ENCODE measurements at places on chromosomes 3 and 15.

GRCh38 chr15:68278595-68279405, 1.3 kb downstream of the FEM1B start:
- no peak for DNase-seq

DNA sequence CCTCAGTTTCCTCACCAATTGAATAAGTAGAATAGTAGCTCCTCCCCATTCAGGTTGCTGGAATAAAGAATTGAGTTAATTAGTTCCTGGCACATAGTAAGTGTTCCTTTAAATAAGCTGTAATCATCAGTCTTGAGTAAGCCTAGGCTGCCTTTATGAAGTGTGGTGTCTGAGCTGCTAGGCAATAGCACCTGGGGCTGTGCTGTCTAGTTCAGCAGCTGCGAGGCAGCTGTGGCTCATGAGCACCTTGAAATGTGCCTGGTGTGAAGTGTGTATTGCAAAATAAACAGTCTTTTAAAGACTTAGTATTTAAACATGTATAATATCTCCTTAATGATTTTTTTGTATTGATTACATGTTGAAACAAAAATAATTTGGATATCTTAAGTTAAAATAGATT, 77.6 kb downstream of the TOP2B start:
- no peak for DNase-seq

GRCh38 chr15:42367041-42367440, 7.7 kb downstream of the CAPN3 start:
- peak; percentile 31 for DNase-seq

DNA sequence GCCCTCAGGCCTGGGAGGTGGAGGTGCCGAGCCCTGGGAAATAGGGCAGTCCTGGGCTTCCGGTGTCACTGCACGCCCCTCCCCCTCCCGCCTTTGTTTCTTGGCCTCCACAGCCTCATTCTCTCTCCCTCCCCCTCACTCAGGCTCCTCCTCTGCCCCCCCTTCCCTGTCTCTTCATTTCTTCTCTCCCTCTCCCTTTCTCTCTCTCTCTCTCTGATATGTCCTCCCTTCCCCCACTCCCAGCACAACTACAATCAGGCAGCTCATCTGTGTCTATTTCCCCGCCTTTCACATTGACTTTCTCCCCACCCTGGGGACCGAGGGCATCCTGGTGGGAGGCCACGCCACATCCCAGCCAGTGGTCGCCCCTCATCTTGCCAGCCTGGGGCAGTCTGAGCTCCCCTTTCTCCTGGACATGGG, 40.2 kb downstream of the IDH2 start:
- DNase-seq, result no peak

- no peak for DNase-seq
These were observed 762.2 kb upstream of the ALCAM start for GRCh38 chr3:104604326-104605010.

GRCh38 chr3:194053136-194053535, 82.8 kb upstream of the HES1 start:
- no peak for DNase-seq

DNA sequence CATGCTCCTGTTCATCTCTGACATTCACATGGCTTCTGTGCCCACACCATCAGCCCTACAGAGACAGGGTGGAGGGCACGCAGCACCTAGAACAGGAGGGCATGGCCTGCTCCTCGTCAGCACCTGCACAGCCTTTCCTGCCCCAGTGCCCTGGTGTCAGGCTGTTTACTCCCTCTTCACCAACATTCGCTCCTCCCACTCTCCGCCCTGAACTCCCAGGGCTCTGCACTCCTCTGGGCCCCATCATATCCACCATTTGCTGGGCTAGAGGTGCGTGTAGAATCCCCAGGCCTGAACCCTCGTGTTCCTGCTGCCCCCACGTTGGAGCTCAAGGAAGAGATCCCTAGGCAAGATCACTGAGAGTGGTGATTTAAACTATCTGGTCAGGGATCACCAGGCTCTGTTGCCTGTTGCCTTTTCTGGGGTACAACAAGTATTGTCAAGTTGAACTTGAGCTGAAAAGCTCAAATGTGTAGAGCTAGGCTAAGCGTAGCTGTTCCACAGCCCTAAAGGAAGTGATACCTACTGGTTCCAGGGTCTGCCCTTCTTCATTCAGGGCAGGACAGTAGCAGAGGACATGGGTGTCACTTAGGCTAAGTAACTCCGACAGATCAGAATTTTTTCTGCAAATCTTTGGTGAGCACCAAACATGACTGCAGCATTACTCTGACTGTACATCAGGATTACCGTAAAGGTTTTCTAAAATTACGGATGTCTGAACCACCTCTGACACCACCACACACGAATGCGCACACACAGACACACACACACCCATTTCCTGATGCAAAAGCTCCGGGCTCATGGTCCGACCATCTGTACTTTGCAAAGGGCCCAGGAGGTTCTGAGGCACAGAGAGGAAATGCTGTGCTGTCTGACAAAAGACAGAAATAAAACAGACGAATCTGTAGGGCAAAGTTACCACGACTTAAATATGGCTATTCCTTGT, 43.7 kb upstream of the GNB5 start:
- DNase-seq, result no peak

GRCh38 chr3:100650651-100651619, 41.5 kb downstream of the ADGRG7 start:
- DNase-seq, result peak; percentile 26

Data from SIG-M5 (cell line).